Osteoblast (primary cell): ENCODE measurements at places on chromosomes 16 and 17.

DNA sequence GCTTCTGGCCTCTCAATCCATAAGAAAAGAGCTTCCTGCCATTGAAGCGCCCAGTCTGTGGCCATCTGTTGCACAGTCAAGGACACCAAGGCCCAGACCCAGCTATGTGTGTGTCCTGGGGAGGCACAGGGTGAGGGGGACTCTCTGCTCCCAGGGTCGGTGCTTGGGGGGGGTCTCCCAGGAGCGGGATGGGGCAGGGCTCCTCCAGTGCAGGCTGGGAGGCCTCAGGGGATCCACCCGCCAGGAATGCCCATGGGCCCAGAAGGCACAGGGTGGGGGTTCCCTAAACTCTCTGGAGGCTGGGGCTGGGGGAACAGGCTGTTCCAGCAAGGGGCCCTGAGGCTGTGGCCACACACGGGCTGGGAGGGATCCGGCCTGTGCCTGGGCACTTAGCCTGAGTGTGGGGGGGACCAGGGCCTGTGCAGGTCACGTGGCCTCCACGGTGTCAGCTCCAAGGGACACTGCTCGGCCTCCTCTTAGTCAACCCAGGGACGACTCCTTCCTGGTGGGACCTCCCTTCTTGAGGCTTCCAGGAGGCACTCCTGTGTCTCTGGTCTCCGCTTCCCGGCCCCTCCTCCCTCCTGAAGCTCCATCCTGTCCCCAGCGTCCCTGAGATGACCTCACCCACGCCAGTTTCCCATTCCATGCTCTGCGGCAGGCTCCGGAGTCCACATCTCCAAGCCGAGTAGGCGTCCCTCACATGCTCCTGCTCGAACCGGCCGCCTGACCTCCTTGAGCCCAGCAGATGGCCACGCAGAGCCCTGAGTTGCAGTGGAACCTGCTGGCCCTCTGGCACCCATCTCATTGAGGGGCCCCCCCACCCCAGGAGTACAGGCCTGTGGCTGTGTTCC, 23.1 kb upstream of the BAHCC1 start:
- peak; percentile 96 for DNase-seq

GRCh38 chr17:7394452-7395191, at the start of gene PLSCR3:
Gene PLSCR3 (minus strand): TSS chr17:7394525. CDS start chr17:7394110, 415 bp downstream.
- peak; percentile 100 for DNase-seq

- peak; percentile 88 for DNase-seq
These were observed 705 bp downstream of the KRABD2 start for GRCh38 chr17:8375738-8376259.

DNA sequence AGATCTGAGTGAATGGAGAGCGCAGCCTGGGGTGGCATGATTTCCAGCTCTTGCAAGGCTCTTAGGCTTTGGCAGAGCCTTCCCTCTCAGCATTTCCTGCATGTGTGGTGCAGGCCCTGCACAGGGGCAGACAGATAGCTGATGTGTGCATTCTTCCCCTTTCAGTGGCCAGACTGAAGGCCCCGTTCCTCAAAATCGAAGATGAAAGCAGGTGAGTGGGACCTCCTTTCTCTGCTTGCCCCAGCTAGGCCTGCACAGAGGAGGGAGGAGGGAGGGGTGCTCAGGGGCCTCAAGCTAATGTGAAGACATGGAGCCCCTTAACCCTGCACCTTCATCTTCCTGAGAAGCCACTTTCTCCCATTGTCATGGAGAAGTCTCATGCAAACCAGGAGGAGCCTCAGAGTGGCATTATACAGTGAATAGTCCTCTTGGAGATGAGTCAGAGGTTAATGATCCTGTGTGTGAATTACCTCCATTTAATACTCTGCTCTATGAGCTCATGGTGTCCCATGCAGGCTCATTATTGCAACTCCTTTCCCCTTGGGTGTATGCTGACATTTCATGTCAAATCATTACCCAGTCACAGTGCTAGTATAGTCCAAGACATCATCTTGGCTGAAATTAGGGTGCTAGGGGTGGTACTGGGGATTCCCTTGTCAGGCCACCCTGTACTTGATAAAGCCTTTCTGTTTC, 20.4 kb upstream of the ADAM11 start:
- no peak for DNase-seq

DNA sequence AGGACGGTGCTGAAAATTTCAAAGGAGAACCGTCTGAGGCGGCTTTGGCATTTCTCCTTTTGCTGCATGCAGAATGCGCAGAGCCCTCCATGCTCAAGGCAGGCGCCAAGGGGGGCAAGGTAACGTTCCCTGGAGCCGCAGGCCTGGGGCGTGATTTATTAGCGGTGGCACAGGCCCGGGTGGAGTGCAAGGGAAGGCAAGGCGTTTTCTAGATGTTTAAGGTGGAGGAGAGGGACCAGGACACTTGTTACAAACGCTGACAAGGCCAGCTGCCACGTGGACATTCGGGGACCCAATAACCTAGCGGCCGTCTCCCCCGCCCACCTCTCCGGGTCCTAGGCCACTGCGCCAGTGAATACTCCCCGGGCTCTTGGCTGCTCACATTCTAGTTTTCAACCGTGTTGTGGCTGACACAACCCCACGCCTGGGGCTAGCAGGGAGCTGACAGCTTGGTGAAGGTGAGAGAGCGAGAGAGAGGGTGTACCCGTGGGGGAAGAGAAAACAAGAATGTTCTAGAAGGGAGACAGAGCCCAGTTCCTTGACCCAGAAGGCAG, 250.1 kb downstream of the C16orf95 start:
- no peak for DNase-seq

DNA sequence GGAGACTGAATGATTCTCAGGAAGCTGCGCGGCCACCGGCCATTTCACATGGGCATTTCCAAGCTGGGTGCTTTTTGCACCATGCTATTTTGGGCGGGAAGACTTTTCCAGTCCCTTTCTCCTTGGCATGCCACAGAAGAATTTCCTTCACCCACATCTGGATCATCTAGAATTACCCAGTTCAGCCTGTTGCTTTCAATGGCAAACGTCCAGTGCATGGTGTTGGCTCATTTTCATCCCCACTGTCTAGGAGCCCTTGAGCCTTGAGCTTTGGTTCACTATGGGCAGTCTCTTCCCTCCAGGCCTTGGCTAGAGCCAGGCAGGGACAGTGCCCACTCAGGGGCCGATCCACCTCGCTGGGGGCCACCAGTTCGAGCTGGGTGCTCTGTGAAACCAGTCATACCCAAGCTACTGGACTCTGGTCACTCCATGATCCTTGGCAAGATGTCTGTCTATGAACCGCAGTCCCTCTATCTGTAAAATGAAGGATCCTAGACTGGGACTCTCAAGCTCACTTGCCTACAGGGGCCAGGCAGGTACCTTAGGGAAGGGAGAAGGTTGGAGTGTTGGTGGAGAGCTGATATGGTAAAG, 71.1 kb downstream of the CYLD start:
- DNase-seq, result no peak

DNA sequence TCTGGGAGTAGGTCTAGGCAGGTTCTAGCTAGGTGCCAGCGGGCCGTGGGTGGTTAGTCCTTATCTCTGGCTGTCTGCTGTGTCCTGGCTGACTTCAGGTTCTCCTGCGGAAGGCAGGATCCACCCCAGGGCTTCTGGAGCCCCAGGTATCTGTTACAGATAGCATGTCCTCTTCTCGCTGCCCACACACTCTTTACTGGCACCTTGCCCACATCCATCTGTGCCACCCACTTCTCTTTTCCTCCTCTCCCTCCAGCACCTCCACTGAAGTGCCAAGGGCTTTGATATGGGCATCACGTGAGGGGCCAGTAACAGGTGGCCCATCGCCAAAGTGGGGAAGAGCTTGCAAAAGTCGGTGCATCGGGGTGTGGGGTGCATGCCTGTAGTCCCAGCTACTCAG, 4.6 kb upstream of the MPP2 start:
- DNase-seq, result no peak
